Ovary (tissue), 10 donors: ENCODE measurements at places on chromosomes 6 and 20. TPM values are rescaled to one million over a fixed set of nuclear protein-coding genes. Genes with fewer than 3 reads are reported as not detected.

- no peak for DNase-seq
Measured at GRCh38 chr6:5274231-5274630, 12.9 kb downstream of the FARS2 start.

Gene PLEKHG1
- total RNA-seq: 74.0 TPM

DNA sequence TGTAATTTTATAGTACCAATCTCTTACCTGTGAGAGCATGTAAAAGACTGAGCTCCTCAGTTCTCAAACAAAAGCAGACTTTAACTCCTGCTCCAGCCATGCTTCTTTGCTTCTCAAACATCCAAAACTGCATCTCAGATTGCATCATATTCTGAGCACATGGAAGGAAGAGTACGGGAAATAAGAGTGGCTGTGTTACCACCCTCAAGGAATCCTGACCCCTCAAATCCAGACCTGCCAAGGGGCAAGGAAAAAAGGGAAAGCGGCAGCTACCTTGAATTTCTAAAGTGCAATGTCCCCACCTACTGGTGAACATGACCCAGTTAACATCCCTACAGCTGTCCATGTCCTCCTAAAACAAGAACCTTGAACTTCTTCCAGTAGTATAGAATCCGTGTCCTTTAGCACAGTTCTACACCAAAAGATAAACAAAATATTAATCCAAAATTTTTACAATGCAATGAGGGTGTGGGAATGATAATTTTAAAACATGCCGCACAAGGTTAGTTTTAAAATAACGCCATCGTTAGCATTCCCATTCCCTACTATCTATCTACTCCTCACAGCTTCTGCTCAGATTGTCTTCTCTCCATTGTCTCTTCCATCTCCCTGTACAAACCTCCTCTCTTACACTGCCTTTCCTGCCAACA is 34.1 kb upstream of the HLA-DQB1 start:
- DNase-seq: peak; percentile 18

DNA sequence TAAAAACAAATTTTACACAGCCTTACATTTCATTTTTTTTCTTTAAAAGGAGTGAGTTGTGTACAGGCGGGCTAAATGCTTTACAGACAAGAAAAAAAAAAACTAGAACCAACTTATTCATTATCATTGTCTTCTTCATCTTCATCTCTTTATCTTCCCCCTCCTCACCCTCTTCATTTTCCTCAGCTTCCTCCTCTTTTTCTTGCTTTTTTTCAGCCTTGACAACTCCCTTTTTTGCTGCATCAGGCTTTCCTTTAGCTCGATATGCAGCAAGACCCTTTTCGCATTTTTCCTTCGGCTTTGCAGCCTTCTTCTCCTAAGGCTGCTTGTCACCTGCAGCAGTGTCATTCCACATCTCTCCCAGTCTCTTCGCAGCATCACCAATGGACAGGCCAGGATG is 86.9 kb upstream of the GCM1 start:
- DNase-seq: no peak

Gene DNMT3B
- total RNA-seq: 0.46 TPM

Gene KHDC1L
- not detected for total RNA-seq

DNA sequence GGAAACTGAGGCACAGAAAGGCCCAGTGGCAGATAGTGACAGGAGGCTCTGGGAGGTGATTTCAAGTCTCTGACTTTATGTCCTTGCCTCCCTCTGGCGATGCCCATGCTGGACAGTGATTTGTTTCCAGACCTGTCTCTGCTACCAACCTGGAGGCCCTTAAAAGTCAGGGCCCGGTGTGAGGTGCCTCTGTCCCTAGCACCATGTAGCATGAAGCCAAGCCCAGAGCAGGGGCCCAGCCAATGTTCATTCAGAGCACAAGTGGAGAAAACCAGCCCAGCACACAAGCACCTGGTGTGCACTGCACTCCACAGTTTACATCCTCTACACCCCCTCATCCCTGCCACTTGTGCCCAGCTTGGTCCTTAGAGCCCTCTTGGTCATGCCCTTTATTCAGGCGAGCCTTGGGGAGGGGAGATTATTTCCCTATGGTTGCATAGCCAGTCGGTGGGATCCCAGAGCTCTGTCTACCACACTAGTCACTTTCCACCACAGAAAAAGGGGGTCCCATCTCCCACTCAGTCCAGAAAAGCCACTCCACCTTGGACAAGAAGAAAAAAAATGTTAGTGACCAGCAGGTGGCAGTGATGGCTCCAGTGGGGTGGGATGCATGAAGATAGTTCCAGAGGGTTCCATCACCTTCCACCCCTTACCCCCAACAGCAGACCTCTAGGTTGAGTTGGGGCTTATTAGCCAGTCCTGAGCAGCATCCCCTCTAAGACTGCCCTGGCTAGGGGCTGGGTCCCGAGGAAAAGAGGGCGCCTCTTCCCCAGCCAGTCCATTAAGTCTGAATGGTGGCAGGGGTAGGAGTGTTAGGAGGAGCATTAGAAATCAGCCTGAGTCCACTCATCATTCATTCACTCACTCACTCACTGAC is 30.9 kb downstream of the KIAA1755 start:
- DNase-seq: peak; percentile 2

Gene MARCKS
- total RNA-seq: 72.0 TPM

DNA sequence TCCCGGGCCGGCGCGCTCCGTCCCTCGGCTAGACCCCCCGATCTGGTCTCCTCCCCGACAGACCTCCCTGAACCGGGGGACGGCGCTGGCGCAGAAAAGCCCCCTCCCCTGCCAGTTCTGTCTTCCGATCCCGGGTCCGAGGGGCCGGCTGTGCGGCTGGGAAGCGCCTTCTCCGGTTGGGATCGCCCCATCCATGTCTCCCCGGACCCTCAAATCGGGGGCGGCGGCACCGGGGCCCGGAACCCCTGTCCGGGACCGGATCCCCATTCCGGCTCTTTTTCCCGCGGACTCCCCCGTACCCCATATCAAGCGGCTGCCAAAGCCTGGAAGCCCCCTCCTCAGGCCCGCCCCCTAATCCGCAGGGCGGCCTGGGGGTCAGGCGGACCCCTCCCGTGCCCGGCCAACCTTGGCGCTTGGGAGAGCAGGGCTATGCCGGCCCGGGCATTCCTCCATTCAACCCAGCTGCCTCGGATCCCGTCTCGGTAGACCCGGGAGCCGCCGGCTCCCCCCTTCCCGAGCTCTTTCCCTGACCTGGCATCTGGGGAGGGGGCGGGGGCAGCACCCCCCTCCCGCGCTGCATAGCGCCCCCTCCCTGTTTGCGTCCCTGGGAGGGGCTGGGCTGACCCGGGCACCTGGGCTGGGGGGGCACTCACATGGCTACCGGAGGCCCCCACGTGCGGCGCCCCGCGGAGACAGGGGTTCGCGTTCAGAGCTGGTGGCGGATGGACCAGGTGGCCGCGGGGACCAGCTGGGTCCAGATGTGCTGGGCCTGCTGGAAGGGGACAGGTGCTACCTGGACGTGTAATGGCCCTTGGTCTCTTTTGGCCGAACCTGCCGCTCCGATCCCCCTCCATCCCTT is 643 bp downstream of the DLGAP4 start:
- no peak for DNase-seq

Gene EPHA7
- total RNA-seq: 2.0 TPM

Gene RANBP9
- 37.0 TPM for total RNA-seq

- DNase-seq: no peak
Measured at GRCh38 chr6:78076371-78076770, 423.5 kb downstream of the MEI4 start.

Gene ABCF1
- 28.5 TPM for total RNA-seq

DNA sequence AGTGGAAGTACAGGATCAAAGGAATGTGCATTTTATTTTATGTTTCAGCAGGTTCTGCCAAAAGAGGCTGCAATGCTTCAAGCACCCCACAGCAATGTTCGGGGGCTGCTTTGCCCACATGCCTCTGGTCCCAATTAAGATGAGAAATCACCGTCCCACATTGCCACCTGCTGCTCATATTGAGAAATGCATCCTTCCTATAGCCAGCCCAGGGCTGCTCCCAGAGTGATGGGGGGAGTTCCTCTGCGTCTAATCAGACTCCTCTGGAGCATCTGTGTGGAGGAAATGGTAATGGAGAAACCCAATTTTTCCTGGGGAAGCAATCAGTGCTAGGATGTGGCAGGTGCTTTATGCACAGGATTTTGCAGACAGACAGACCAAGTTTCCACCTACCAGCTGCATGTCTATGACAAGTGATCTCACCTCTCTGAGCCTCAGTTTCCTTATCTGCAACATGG is 33.7 kb downstream of the PTGIS start:
- peak; percentile 62 for DNase-seq

GRCh38 chr20:29874476-29875202 is 1382.8 kb upstream of the DEFB115 start:
- no peak for DNase-seq

Gene IL20RA
- total RNA-seq: 5.9 TPM

- no peak for DNase-seq
Measured at GRCh38 chr6:155346957-155347356, 32.7 kb upstream of the TFB1M start.

GRCh38 chr6:5679270-5679669 is 327.5 kb downstream of the NRN1 start:
- DNase-seq: no peak

Gene MICB
- total RNA-seq: 1.3 TPM

Gene ZNF391
- total RNA-seq: 7.0 TPM
